ENCODE measurements at places on chromosomes 6 and 20.

DNA sequence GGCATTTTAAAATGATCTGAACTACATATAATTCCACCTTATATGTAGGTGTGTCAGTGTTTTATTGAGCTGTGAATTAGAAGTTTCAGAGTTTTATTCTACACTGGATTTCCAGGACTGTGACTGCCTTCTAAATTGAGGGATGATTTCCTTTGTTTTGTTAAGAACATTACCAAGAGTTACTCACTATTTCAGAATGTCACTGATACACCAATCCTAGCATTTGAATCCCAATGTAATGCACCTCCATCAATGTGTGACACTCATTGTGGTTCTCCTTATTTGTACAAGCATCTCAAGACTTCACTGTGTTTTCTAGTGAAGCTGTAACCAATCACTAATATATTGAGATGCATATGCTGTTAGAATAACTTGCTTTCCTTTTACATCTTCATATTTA lies 86.8 kb downstream of the PLCB1 start:
- no peak for DNase-seq

DNA sequence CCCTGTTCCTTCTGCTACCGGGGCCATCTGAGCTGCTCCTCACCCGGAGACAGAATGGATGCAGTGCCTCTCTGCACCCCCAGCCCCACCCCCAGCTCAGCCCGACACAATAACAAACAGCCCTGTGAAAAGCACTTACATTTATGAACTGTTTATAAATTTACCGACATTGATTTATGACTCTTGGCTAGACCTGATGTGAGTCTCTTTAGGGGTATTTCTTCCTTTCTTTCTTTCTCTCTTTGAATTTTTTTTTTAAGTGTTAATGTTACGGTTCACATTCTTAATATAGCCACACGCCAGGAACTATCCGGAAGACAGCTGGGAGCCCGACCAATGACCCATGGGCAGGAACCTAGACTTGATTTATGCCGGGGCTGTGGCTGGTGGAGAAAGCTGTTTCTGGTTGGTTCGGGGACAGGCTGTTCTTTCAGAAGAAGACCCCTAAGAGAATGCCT lies 266.3 kb downstream of the CDC5L start:
- no peak for DNase-seq

DNA sequence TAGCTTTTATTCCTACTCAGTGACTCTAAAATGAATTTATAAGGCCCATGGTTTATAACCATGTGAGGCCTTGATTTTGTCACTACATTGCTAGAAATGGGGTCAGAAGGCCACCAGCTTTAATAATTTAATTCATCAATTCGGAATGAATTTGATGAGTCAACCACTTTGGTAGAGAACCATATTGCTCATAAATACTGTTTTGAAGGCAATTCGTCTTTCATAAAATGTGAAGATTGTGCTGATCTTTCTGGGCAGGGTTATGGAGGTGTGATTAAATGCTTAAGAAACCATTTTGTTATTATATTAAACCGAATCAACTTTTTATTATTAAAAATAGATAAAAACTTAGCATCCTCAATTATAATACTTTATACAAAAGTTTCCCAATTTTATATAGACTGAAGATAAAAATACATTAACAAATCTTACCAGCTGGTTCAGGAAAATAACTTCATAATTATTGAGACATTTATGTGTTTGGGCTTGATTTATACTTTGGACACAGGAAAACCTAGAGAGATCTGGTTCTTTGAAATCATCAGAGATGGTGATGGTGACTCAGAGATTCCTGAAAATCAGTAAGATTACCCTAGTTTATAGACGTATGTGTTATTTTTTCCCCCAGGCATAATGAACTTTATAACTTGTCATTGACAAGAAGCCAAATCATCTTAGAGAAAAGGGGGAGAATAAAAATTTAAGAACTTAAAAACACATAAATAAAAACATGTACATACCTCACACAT lies 10.6 kb downstream of the HCRTR2 start:
- DNase-seq: no peak

DNA sequence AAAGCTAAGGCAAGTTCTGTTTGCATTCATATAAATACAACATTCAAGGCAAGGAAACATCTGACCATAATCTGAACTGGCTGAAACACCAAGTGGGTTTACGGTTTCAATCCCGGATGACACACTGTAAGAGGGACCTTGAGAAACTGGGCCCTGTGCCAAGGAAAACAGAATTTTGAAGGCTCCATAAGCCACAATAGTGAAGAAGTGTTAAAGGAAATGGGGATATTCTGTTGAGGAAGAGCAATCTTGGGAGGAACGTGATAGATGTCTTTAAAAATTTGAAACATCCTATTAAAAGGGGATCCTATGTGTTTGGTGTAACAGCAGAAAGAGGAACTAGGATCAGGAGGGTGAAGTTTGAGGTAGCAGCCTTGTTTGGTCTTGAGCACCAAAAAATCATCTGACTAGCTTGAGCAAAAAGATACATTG lies 82.4 kb upstream of the TAB2 start:
- DNase-seq: no peak

DNA sequence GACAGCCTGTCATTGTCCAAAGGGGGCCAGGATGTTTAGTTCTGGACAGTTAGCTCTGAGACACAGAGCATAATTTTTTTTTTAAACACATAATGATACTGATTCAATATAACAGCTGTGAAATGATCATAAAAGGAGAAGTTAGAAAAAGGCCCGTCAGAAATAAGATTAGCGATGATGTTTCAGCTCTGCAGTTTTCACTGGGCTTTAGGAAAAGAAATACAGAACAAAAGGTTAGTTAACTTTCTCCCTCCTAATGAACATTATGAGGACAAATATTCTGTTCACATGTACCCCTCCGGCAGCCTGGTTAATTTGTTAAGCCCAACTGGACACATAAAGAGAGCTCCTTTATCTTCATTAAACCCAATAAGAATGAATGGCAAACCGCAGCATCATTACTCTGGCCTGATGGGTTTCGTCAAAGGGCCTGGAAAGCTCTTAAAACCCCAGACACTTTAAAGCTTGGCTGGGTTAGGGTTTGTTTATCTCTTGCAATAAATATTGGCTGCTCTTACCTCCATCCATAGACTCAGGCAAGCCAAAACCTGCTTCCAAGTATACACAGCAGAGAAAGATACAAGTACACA lies 394.6 kb downstream of the KIF16B start:
- DNase-seq: no peak

DNA sequence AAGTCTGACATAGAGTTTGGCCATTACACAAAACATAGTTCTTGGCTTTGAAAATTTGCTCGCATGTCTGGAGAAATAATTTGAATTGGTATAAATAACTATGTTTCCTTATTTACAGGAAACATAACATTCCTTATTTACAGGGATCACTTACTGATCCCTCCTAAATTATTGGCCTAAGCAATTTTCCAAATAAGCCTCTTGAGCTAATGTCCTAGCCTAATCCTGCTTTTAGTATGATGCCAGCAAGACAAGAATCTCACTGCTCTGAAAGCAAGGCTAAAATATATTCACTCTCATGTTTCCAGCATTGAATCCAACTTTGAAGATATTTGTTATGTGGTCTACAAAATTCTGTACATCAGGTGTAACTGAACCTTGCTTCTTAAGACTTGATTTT lies 4.1 kb upstream of the TBC1D32 start:
- no peak for DNase-seq

DNA sequence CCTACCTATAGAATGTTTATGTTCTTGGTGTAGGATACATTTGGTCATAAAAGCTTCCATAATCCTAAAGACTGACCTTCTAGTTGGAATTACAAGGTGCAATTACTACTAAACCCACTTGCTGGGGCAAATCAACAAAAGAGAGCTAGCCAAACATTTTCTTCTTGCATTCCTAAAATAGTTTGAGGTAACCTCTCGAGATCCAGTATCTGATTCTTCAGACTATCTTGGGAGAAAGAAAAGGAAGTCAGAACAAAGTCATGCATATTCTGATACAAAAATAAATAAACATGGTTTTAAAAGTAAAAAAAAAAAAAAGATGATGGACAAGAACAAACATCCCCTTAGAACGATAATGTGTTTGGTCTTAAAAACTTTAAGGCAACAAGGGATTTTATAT lies 294.2 kb upstream of the RSPO3 start:
- no peak for DNase-seq

DNA sequence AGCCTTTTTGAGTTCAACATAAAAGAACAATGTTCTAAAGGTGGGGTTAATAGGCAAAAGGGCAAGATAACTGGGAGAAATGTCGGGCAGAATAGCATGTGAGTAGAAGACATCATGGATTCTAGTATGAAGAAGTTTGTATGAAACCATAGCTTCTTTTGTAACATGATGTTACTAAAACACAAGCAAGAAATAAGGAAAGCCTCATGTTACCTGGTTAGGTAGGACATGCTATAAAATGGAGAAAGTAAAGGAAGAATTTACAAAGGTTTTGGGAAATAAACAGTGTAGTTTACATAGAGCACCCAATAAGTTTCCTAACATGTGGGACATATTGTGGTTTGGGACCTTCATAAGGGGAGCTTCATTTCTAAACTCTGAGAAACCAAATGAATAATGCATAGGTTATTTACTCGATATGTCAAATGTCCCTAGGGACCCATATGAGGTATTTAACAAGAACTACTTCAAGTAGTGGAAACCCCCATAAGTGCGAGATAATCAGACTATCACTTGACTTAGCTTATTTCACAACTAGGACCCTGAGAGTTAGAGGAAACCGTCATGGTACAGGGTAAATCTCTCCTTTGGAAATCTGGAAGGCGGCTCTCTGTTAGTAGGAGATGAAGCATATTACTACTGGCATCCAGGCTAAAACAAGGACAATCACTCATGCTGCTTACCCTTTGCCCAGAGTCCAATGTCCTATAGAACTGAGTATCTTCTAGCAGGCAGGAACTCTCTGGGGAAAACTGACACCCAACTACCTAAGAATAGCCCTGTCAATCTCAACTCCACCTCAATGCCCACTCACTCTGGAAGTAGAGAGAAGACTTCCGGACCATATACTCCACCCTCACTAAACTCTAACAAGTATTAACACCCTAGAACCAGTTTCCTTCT lies 57.5 kb downstream of the ILRUN start:
- no peak for DNase-seq

DNA sequence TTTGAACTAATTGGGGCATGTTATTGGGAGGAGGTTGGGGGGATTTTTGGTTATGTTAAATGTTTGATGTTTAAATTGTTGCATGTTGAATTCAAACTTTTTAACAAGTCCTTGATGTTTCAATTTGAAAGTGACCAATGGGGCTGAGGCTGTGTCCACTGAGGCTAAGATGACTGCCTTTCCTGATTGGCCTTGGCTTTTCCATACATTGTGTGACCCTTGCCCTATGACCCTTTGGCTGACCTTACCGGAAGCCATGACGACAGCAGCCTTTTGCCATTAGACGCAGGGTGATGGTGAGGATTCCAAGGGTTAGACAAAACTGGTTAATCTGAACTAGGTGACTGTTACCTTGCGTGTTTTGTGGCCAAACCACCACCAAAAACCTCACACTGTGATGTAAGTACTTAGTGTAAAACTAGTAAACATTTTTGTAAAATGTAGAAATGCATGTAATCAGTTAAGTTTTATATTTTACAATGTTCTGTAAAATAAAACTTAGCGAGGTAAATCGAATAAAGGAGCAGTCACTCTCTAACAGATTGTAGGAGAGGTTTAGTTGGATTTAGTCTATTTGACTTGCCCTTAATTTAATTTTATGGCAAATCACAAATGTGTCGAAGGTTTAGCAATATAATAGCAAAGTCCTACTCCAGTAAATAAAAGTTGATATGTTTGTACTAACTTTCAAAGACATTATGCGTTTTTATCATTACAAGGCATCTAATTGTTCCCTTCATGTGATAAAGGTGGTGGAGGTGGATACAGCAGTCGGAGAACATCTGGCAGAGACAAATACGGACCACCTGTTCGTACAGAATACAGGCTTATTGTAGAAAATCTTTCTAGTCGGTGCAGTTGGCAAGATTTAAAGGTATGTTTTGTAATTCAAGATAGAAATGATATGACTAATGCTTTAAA lies 1.6 kb downstream of the SRSF6 start:
- no peak for DNase-seq

DNA sequence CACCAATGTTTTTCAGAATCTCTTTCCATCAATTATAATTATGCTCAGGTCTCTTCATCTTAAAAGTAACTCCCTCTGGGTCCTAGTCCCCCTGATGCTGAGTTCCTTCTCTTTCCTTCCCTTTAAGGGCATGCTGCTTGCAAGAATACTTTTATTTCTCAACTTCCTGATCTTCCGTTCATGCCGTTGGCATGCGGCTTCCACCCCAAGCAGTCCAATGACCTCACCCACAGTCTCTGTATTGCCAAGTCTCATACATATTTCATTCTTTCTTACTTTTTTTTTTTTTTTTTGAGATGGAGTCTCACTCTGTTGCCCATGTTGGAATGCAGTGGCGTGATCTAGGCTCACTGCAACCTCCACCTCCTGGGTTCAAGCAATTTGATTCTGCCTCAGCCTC lies 83.5 kb downstream of the NDUFAF5 start:
- DNase-seq: no peak

- no peak for DNase-seq
Measured at GRCh38 chr6:74997646-74998045, 208.2 kb downstream of the COL12A1 start.

DNA sequence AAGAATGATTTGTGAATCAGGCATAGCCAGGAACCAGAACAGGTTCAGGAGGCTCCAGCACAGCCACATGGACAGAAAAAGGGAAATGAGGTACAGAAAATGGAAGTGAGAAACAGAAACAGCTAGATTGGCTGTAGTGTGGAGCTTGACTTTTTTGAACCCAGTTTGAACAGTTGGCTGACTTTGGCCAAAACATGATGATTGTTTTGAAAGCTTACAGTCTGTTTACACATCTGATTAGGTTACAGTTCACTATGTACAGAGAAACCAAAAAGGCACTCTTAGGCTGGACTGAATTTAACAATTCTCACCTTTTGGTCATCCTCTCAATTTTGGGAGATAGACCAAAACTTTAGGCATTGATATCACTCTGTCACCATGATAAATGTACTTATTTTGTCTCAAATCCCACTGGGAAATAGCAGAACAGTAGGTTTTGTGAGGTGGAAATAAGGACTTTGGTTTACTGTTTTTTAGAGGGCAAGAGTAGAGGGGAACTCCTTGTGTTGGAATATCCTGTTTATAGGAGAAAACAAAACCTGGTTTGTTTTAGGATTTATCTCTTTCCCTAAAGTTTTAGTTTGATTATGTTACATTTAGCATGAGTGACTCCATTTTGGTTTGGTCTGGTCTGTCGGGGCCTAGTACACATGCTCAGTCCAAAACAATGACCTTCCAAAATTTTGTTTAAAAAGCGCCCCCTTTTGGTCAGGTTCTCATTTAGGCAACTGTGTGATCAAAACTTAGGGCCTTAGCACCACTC lies 123.1 kb downstream of the OLIG3 start:
- no peak for DNase-seq

DNA sequence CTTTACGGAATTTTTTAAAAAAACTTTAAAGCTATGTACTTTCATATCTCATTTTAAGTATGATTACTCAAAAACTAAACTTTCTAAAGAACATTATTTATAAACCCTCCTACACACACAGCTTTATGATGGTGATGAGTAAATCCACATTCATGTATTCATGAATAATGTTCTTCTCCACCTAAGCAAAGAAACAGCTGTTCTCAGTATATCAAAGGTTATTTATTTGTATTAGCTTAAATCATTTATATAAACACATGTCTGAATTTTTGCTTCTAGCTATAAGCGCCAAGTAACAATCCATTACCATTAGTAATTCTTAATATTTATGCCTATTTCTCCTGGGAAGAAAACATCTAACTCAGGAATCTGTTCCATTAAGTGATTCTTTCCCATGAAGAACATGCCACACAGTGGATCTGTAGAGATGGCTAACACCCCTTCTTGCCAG lies 63.3 kb downstream of the SMLR1 start:
- no peak for DNase-seq

Measured in activated CD4-positive, alpha-beta T cell treated with anti-CD3 and anti-CD28 coated beads, Interleukin-2, amount 50 U/mL, for 24 hours (primary cell).